ENCODE measurements at places on chromosomes 4 and X. TPM values are rescaled to one million over a fixed set of nuclear protein-coding genes. Genes with fewer than 3 reads are reported as not detected.

The XPNPEP2 gene
- total RNA-seq: not detected

DNA sequence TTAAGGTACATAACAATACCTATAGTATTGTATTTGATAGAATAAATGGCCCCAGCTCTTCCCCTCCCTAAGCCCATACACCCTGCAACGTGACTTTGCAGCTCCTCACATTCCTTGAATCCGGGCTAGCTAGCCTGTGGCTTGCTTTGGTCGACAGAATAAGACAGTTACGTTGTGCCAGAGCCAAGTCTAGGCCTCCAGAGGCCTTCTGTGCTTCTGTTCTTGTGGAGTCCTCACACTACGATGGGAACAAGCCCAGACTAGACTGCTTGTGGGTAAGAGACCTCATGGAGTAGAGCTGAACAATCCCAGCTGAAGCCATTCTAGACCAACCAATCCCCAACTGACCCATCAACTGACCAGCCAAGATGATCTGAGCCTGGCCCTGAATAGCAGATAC is 102.4 kb upstream of the PLAC1 start:
- DNase-seq: no peak

The CXXC4 gene
- total RNA-seq: not detected

DNA sequence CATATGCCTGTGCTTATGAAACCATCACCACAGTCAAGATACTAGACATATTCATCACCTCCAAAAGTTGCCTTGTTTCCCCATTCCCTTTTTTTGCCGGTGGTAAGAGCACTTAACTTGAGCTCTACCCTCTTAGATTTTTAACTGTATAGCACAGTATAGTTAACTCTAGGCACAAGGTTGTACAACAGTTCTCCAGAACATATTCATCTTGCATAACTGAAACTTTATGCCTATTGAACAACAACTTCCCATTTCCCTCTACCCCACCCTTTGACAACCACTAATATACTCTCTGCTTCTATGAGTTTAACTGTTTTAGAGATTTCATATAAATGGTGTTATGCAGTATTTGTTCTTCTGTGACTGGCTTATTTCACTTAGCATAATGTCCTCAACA is 119.3 kb downstream of the ASB9 start:
- no peak for DNase-seq

GRCh38 chr4:94623126-94623911 is 134.4 kb upstream of the BMPR1B start:
- no peak for DNase-seq

DNA sequence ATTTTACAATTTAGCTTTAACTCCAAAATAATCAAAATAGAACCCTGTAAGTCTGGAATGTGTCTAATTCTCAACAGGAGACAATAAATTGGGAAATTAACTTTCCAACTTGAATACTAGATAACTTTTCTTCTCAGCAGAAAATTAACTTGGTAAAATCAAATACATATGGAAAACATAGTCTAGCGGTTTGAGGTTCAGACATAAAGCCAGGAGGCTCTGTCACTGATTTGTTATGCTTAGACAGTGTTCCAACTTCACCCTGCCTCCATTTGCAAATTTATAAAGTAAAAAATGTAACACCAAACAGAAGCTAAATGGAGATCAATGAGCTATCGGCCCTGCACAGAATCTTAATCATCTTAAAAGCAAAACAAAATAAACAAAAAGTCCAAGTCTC is 46.3 kb downstream of the TBCK start:
- no peak for DNase-seq

DNA sequence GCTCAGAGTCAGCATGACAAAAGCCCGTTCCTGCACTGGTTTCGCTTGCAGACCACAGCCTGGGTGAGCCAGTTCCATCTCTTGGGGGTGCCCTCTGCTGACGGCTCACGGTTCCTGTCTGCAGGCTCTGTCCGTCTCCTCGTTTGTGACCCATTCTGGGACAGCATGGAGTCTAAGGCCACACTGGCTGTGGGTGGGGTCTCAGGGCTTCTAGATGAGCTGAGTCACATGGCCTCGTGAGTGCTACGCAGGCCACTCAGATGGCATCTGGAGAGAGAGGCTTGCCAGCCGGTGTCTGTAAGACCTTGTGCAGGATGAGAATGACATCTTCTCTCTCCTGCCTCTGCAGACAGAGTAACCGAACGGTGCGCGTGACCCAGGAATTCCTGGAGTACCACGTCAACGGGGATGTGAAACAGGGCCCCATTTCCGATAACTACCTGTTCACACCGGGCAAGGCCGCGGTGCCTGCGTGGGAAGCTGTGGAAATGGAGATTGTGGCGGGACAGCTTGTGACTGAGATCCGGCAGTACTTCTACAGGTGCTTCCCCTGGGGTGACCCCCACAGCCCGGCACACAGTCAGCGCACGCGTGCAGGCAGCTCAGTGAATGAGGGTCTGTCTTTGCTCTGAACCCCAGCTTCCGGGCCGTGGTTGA is 31.6 kb upstream of the MRFAP1 start:
- no peak for DNase-seq

The SLIT2 gene
- 119 TPM for total RNA-seq

DNA sequence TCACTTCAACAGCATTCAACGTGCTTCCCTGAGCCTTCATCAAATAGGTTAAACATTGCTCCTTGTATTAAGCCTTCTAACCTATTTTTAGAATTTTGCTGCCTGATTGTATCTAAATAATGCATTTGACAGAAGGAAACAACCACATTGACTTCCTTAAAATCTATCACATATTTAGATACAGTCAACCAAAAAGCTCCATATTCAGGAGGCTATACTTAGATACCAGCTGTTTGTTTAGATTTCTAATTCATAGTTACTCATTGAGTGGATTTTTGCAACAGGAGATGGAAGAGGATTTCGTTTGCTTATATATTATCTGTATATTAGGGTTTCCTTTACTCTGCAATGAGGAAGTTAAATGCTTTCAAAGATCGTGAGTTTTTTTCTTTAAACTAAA is 241.1 kb upstream of the PPP1R2C start:
- no peak for DNase-seq
